ENCODE measurements at places on chromosomes 6 and 20.

GRCh38 chr6:30787954-30788353, 43.6 kb upstream of the IER3 start:
- DNase-seq, result no peak

DNA sequence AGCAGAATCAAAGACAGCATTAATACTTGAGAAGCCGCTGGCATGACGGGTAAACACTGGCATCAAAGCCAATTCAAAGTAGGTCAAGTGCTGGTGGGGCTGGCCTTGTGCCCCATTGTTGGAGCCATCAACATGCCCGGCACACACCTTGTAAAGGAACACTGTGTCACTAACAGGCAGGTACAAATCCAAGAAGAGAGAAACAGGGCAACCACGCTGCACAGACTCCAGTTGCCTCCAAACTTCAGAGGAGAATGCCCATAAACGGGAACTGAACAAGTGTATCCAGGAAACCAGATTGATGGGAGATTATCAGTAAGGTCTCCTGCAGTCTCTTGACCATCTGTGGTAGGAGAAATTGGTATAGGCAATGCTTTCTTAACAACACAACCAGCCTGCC, 127.0 kb upstream of the STXBP5 start:
- DNase-seq, result no peak

- DNase-seq, result peak; percentile 68
Observed at GRCh38 chr20:49216991-49217578, 2.1 kb upstream of the DDX27 start.

DNA sequence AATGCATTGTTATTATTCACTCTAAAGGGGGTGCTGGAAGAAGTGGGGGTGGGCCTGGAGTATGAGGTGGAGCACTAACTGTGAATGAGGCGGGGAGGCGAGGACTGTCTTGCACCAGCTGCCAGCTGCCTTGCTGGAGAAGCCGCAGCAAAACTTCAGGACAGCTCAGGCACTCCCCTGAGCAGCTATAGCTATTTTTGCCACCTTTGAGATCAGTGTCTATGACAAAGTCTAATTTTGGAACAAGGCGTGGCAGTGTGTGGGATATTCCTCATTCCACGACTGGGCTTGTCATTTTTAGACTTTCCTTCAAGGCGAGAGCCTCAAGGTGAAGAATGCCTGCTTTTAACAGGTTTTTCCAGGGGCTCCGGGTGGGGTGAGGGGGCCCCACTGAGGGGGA, 143.8 kb downstream of the DOK5 start:
- no peak for DNase-seq

- no peak for DNase-seq
Observed at GRCh38 chr6:165571721-165572132, 91.3 kb downstream of the PDE10A start.

DNA sequence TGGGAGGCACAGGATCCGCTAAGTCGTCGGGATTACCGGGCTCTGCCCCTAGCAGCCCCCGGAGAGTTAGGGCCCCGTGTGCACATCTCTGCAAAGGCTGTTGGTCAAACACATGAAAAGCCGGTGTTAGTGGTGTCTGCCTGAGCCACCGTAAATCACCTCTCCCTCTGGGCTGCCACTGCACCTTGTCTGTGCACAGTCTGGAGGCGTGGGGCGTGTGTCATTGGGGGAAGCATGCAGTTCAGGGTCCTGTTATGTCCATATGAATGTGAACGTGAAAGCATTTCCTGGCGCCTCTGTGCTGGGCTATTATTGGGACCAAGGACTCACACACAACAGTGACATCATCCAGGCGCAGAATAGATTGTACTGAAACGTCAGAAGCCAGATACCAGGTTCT, 305.6 kb downstream of the NRN1 start:
- no peak for DNase-seq

- DNase-seq, result peak; percentile 86
Observed at GRCh38 chr20:40966103-40966502, 62.5 kb upstream of the TOP1 start.

- no peak for DNase-seq
Observed at GRCh38 chr6:138011413-138011812, 95.8 kb downstream of the PERP start.

GRCh38 chr20:46683011-46683667, 6.1 kb downstream of the TP53RK start:
- DNase-seq, result no peak

DNA sequence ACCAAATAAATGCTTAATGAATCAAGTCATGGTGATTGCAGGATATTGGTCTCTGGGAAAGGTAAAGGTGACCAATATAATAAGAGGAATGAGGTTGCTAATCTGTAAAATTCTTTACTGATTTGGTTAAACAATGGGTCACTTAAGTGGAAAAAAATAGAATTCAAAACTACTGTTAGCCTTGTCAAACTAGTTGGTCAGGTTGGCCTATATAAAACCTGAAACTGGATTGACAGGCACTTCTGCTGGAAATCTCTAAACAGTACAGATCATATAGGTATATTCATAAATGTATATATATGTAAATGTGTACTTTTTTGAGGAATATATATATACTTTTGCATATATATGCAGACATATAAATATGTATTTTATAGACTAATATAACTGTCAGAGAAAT, 19.7 kb downstream of the PLCB4 start:
- no peak for DNase-seq

- DNase-seq, result no peak
Observed at GRCh38 chr6:121596441-121596840, 161.0 kb downstream of the GJA1 start.

DNA sequence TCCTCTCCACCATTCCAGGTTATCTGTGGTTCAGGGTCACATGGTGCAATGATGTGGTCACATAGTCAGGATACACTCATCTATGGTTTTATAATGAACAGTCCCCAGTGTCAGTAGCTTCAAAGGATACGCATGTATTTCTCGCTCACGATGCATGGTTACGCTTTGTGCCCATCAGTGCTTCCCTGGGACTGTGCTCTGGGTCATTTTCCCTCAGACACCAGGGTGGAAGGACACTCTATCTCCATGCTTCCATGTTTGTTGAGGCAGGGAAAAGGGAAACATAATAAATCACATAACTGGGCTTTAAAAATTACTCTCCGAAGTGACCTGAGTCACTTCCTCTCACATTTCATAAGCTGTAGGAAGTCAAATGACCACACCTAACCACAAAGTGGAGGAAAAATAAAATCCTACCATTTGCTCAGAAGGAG, 394.8 kb upstream of the NOX3 start:
- DNase-seq, result no peak

DNA sequence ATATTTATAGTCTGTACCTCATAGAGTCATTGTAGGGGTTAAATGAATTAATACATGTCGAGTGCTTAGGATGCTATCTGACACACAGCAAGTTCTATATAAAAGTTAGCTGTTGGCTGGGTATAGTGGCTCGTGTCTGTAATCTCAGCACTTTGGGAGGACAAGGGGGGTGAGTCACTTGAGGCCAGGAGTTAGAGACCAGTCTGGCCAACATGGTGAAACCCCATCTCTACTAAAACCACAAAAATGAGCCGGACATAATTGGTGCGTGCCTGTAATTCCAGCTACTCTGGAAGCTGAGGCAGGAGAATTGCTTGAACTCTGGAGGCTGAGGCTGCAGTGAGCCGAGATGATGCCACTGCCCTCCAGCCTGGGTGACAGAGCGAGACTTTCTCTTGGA, 222.9 kb downstream of the UBE3D start:
- DNase-seq, result no peak

GRCh38 chr6:33826537-33826936, 22.7 kb upstream of the MLN start:
- no peak for DNase-seq

- no peak for DNase-seq
Observed at GRCh38 chr6:147651249-147652063, 143.0 kb downstream of the SAMD5 start.

- DNase-seq, result peak; percentile 54
Observed at GRCh38 chr6:2970753-2971419, 481 bp downstream of the SERPINB6 start.

- no peak for DNase-seq
Observed at GRCh38 chr20:38917657-38918056, 8.6 kb upstream of the FAM83D start.

- DNase-seq, result no peak
Observed at GRCh38 chr6:2651536-2651935, 99.2 kb downstream of the MYLK4 start.

- DNase-seq, result no peak
Observed at GRCh38 chr20:44536175-44536574, 14.3 kb upstream of the SERINC3 start.

DNA sequence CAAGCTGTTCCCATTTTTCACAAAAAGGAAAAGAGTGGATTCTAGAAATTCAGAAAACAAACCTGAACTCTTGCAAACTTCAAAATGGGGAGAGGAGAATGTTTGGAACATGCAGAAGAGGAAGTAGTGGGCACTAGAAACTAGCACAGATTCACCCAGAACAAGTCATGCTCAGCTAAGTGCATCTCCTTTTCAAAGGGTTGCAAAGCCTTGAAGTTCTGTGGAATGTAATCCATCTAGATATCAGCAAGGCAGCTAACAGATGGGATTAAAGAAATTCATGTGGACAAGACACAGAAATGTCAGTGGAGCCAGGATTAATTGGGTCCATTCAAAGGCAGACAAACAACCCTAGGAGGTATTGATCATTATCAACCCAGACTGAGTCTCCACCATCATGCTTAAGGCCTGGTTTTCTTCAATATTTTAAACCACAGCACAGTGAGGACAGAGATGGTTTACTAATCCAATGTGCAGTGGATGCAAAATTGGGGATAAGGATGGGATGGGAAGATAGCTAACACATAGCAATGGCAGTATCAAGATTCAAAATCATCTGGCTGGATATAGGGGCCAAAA, 31.3 kb downstream of the KCNK5 start:
- peak; percentile 48 for DNase-seq

DNA sequence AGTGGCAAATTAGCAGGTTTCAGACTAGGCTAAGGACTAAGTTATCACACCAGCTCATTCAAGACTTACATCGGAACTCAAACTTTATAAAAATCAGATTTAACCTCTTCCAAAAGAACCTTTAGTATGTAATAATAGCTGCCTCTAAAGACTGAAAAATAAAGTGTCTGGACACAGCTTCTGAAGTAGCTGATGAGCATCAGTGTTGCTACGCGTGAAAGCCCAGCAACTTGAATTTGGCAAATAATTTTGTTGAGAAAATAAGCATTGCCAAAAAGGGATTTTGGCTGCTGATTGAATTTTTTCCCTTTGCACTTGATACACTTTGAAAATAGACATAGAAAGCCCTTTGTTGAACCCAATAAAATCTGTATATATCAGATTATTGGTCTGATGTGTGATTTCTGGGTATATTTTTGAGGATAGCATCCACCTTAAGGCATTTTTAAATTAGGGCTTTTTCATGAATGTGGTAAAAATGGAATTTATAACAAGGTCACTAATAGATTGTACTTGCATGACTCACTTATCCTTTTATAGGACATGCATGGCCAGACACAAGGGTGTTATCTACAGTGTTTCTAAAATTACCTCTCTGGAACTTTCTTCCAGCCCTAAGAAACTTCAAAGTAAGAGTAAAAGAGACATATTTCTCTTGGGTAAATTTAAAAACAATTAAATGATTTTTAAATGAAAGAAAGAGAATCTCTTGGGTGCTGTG, 350.4 kb downstream of the TENT5A start:
- no peak for DNase-seq

- no peak for DNase-seq
Observed at GRCh38 chr20:13436530-13436929, 202.2 kb downstream of the TASP1 start.

- DNase-seq, result no peak
Observed at GRCh38 chr6:168014428-168014827, 17.0 kb downstream of the KIF25 start.

GRCh38 chr6:18883851-18884250, 496.7 kb downstream of the RNF144B start:
- DNase-seq, result no peak

GRCh38 chr6:15396808-15397207, 150.9 kb downstream of the JARID2 start:
- no peak for DNase-seq

GRCh38 chr20:62955519-62956386, 3.2 kb downstream of the SLC17A9 start:
- DNase-seq, result no peak

- DNase-seq, result no peak
Observed at GRCh38 chr6:147037881-147038280, 166.3 kb upstream of the STXBP5 start.

- no peak for DNase-seq
Observed at GRCh38 chr6:35470663-35471120, 2.5 kb downstream of the RPL10A start.

- DNase-seq, result no peak
Observed at GRCh38 chr6:92124200-92124651, 1295.1 kb downstream of the EPHA7 start.

DNA sequence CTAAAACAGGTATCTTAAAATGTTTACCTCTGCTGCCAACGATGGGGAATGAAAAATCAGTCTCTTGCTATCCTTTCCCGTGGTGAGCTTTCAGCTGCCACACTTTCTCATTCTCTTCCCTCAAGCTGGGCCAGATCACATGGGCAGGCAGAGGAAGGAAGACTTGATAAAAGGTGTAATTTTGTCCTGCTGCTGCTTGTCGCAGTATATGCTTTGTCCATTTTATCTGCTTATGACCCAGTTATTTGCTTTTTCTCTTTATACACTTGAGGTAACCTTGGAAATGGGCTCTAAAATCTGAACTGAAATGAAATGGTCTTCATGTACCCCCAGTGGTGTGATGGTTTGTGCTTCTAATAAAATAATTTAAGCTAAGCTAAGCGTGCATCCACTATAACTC, 695.9 kb upstream of the FLRT3 start:
- DNase-seq, result no peak

- DNase-seq, result no peak
Observed at GRCh38 chr6:125489579-125490285, 188.0 kb upstream of the HDDC2 start.

Measured in germinal center (tissue), 1 donor.